ENCODE measurements at places on chromosomes 6 and 20.

DNA sequence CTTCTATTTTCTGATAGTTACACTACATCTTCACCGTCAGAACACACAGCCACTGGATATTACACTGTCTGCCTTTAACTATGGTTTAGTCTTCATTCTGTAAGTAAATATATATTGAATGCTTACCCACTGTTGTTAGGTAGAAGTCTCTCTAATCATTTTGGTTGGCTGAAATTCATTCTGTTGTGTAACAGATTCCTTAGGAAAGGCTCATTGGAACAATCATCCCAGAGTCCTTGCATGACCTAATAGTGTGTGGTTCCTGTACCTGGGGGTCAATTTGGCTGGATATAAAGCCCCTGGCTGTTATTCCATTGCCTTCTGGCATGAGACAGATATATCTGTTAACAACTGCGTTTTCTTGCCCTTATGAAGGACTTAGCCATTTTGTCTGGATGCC, 9.9 kb downstream of the BLOC1S5 start:
- DNase-seq, result no peak

- peak; percentile 70 for DNase-seq
These were observed 87.1 kb upstream of the HEY2 start for GRCh38 chr6:125662296-125662695.

GRCh38 chr20:58695895-58696375, 3.3 kb downstream of the NPEPL1 start:
- DNase-seq, result no peak

GRCh38 chr6:135233686-135234491, 52.8 kb downstream of the MYB start:
- DNase-seq, result no peak

- no peak for DNase-seq
These were observed 364 bp downstream of the FRS3 start for GRCh38 chr6:41779336-41779735.

- peak; percentile 65 for DNase-seq
These were observed at the start of gene RAET1G for GRCh38 chr6:149922642-149923326. Gene RAET1G (minus strand): TSS chr6:149923121. CDS start chr6:149923010, 111 bp downstream.

GRCh38 chr6:117613920-117614560, 11.7 kb upstream of the GOPC start:
- no peak for DNase-seq

DNA sequence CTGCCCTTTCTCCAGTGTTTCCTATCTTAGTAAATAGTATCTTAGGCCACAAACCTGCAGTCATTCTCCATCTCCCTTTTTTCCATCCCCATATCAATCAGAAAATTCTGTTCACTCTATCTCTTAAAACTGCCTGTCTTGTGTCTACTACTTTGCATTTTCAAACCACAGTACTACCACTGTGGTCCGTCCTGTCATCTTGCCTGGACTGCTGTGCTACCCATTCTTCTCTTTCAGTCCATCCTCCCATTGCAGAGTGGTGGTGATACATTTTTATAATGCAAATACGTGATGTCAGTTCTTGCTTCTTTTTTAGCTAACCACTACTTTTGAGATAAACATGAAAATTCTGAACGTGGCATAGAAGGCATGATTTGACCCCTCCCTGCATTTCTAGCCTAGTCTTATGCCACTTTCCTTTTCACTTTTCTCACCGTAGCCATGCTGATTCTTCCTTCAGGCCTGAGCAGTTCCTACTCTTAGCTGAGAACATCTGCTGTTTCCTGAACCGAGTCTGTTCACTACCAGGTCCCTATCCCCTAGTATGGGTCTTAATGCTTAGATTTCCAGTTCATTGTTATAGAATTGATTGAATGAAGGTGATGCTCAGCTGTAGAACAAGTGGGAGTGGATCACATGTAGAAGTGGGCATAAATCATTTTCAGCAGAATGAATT, 13.8 kb downstream of the TBPL1 start:
- no peak for DNase-seq

DNA sequence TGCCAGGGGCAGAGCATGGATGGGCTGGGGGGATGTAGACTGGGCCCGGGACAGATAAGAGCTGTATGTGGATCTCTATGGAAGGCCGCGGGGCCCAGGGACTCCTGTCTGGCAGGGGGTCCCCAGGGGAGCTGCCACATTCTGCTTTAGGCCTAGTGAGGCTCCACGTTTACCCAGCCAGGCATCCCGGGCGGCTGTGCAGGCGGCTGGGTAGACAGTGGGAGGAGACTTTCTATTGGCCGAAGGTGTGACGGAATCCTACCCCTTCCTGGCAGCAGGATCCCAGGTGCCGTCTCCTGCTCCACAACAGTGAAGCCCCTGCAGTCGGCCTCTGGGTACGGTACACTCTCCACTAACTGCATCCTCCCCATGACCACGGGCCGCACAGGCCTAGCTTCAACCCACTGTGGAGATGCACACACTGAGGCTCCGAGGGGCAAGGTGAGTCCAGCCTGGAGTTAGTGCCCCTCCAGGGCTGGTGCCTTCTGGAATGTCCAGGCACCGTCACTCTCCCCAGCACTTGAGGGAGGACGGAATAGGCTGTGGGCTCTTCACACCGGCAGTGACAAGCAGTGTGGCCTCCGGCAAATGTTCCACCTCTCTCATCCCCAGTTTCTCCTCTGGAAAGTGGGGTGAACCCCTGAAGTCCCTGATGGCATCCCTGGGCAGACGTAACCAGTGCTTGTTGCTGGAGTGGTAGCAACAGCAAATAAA, 36.8 kb upstream of the ZBP1 start:
- no peak for DNase-seq

DNA sequence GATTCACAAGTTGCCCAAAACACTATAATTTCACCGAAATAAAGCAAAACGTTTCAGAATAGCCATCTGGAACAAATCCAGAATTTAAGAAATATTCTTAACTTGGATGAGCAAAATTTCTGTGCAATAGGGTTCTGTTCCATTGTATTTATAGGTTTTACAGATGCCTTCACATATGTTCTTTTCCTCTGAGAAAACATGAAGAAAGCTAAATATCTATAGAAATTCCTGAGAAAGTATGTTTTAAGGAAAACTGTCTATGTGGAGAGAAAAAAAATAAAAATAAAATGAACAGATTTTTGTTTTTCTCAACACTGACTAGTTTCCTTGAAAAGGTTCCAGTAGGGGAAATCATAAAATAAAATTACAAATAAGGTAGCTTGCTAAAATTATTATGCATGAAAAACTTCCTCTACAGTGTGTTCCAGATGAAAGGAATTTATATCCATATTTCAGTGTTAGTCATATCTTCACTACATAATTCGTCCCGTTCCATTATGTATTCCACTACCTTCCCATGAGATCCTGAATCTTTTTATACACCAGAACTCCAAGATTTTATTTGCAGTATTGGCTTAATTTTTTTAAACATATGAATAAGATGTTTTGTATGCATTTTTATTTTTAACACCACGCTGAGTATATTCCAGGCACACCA, 42.4 kb upstream of the TMX4 start:
- no peak for DNase-seq

DNA sequence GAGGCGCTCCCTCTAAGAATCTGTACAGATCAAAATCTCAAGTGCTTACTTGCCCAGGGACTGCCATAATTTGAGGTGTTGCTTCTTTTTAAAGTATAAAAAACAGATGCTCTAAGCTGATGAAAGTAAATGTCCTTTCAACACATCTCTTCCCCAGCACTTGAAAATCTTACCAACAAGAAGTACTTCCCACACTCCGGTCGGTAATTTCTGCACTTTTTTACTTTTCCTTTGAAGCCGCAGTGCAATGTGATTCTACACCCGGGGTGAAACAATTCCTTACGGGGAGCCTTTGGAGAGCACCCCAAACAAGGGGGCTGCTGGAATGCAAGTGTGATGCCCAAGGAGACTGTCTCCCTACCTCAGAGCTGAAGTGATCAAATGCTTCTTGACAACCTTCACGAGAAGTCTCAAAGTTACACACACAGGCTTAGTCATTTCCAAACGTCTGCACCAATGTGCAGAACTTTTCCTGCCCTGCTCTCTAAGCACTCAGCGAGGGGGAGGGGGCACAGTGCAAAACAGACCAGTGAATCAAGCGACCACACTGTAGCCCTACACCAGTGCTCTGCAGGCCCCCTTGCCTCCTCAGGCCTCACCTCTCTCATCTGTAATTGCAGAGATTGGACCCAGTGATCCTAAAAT, 56.7 kb downstream of the ATXN1 start:
- no peak for DNase-seq

DNA sequence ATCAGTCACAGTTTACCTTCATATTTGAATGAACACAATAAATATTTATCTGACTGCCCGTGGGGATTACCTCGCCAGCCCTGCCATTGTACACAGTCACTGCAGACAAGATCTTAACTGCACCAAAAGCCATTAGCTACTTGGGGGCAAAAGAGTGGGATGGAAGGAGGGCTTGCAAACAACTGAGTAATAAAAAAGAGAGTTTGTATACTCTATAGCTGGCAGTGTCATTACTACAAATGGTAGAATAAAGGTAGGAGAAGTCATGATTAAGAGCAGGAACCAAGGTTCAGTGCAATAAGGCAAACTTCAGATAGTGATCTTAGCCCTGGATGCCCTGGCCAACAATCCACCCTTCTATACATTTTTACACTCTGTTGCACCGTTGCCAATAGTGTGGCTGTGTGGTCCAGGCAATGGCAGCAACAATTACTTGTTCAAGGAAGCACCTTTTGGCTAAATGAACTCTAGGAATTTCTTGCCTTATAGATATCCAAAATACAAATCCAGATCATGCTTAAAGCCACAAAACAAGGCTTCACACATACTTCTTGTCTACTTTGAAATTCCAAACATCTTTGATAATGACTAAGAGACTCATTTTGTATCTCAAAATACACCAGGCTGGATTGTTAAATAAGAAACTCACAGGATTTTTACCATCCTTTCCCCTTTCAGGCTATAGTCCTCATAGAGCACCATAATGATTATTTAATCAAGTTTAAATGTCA, 955.4 kb upstream of the ADGRB3 start:
- DNase-seq, result no peak

GRCh38 chr20:51108638-51109363, 85.9 kb upstream of the KCNG1 start:
- DNase-seq, result no peak

DNA sequence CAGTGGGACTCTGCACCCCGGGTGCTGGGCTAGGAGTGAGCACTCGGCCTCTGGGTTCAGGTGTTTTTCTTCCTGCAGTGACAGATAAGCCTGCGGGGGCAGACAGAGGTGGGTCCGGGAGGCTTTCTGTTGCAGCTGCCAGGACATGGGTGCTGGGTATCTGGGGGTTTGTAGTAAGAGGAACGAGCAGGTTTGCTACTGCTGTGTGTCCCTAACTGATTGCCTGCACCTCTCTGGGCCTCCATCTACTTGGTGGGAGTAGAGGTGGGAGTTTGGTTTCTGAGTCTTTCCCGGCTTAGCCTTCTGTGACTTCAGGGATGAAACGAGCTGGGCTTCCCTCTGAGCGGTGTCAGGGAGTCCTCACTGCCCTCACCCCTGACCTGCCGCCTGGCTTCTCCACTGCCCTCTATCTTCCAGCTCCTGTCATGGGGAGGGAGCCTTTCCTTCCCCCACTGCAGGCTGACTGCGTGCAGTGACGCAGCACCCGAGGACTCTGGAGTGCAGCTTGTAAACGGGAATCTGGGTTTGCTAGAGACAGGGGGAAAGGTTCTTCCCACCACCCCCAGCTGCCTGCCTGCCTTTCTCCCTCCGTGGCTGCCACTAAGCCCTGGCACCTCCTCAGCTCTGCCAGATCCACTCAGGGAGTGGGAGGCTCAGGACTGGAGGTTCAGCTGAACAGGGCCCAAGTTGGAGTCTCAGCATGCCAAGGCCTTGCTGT, 6.7 kb downstream of the DLGAP4 start:
- DNase-seq, result no peak

DNA sequence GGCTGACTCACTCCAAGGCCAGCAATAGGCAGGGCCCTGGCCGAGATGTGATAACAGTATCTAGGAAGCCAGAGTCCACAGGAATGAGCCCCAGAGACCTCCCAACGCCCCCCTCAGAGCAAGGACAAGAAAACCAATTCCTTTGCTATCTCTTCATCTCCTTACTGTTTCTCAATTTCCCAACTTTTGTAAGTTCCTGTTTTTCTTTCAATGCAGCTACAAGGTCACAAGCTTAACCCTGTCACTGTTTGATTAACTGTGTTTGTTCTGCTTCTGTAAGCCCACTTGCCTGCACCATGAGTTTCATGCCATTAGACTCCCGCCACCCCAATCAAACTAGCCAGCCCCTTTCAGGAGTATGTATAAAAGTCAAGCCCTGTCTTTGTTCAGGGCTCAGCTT, 3.5 kb downstream of the FKBP1C start:
- no peak for DNase-seq

DNA sequence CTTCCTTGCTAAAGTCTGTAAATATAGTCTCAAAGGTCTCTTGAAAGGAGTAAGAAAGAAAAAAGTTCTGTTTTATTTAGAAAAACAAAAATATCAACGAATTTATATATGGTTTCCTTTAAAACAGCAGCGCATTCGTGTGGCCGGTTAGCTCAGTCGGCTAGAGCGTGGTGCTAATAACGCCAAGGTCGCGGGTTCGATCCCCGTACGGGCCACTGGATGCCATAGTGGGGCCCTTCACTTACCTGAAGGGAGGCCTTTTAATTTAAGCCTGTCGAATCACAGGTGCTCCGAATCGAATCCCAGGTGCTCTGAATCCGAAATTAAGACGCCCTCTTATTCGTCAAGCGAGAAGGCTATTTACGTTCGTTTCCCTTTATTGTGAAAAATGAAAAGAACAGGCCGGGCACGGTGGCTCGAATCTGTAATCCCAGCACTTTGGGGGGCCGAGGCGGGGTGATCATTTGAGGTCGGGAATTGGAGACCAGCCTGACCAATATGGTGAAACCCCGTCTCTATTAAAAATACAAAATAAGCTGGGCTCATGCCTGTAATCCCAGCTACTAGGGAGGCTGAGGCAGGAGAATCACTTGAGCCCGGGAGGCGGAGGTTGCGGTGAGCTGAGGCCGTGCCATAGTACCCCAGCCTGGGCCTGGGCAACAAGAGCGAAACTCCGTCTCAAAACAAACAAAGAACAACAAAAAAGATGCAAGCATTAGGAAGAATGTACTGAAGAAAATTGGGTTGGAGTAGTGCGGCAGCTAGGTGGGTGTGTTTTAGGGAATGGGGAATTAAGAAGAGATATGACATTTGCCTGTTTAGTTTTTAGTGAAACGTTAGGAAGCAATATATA, 195.8 kb upstream of the ZNF184 start:
- no peak for DNase-seq

All from brain pericyte (primary cell).